Upper lobe of left lung (tissue), 6 donors: ENCODE measurements at places on chromosomes 16 and 17.

- H3K4me1 ChIP-seq: no peaks in the 10 kb centered on the region
- DNase-seq: no peak
- H3K36me3 ChIP-seq: no peaks in the 10 kb centered on the region
- H3K27me3 ChIP-seq: no peaks in the 10 kb centered on the region
- H3K27ac ChIP-seq: no peak overlapping the region
These were observed 11.2 kb upstream of the CPSF4L start for GRCh38 chr17:73272906-73273218.

DNA sequence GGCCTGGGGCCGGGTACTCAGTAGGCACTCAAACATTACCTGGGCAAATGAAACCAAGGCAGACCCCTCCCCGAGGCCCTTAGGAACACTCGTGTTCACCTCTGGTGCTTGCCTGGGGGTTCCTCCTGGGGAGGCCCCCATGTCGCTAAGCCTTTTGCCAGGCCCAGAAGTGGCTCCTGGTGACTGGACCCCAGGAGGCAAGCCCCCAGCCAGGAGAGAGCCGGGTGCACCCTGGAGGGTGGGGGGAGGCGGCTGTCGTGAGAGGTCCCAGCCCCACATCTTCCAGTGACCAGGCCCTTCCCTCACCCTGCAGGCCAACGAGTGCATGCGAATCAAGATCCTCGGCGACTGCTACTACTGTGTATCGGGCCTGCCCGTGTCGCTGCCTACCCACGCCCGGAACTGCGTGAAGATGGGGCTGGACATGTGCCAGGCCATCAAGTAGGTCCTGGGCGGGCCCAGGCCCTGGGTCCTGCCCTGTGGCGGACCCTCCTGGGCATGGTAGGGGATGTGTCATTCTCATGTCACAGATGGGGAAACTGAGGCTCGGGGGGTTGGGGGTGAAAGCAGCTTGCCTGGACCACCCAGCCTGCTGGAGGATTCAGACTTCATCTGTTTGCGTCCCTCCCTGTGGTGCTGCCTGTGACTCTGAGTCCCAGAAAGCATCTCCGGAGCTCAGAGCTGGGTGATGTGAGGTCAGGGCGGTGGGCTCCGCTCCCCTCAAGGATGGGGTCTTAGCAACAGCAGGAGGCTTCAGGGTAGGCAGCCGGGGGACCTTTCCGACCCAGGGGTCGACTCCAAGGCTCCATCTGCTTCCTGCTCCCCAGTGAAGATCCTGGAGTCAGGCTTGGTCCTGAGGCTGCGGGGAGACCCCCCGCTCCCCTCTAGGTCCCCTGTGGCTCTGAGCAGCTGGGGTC lies 32.5 kb downstream of the ADCY7 start:
- no peaks in the 10 kb centered on the region for H3K27me3 ChIP-seq
- peak; percentile 66 for DNase-seq
- peaks cover 7% of the 10 kb centered on the region for H3K4me1 ChIP-seq
- H3K27ac ChIP-seq: no peak overlapping the region
- peaks cover 23% of the 10 kb centered on the region for H3K36me3 ChIP-seq

GRCh38 chr16:58815181-58815888 lies 81.2 kb upstream of the GOT2 start:
- no peaks in the 10 kb centered on the region for H3K4me1 ChIP-seq
- no peak for DNase-seq
- no peak overlapping the region for H3K4me3 ChIP-seq
- H3K27me3 ChIP-seq: no peaks in the 10 kb centered on the region
- no peaks in the 10 kb centered on the region for H3K36me3 ChIP-seq
- no peak overlapping the region for H3K27ac ChIP-seq

GRCh38 chr17:67624886-67625656 lies 92.7 kb upstream of the NOL11 start:
- no peak for DNase-seq
- no peak overlapping the region for H3K4me3 ChIP-seq
- H3K36me3 ChIP-seq: no peaks in the 10 kb centered on the region
- H3K27ac ChIP-seq: no peak overlapping the region
- H3K4me1 ChIP-seq: peaks cover 14% of the 10 kb centered on the region
- H3K27me3 ChIP-seq: no peaks in the 10 kb centered on the region

GRCh38 chr16:4381935-4382794 lies 10.5 kb downstream of the VASN start:
- peaks cover 30% of the 10 kb centered on the region for H3K4me1 ChIP-seq
- peaks cover 15% of the 10 kb centered on the region for H3K36me3 ChIP-seq
- peak overlapping the region; percentile 57 for H3K27ac ChIP-seq
- DNase-seq: no peak
- H3K27me3 ChIP-seq: no peaks in the 10 kb centered on the region
- H3K4me3 ChIP-seq: no peak overlapping the region

DNA sequence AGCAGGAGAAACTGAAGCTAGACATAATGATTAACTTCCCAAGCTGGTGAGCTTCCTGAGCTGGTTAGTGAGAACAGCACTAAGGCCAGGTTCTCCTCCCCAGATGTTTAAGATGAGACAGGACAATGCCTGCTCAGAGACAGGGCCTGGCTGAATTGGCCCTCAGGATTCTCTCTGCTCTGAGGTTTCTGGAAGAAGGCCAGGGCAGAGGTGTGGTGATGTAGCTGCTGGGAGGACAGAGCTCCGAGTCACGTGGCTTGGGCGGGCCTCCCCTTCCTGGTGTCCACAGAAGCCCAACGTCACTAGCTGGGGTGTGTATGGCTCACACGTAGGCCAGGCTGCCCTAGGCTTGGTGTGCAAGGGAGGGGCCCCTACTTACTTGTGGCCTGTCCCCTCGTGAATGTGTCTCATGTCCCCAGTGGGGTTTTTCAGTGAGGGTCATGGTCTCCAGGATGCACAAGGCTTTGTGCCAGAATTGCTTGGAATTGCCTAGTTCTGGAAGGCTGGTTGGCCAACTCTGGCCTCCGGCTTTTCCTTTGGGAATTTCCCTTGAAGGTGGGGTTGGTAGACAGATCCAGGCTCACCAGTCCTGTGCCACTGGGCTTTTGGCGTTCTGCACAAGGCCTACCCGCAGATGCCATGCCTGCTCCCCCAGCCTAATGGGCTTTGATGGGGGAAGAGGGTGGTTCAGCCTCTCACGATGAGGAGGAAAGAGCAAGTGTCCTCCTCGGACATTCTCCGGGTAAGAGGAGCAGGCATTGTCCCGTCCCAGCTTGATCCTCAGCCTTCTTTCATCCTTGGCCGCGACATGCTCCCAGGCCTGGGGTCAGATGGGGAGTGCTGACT lies 3.4 kb downstream of the NOD2 start:
- no peak overlapping the region for H3K4me3 ChIP-seq
- peaks cover 40% of the 10 kb centered on the region for H3K4me1 ChIP-seq
- no peaks in the 10 kb centered on the region for H3K27me3 ChIP-seq
- no peaks in the 10 kb centered on the region for H3K36me3 ChIP-seq
- peak; percentile 97 for DNase-seq

- H3K4me1 ChIP-seq: peaks cover 86% of the 10 kb centered on the region
- no peaks in the 10 kb centered on the region for H3K27me3 ChIP-seq
- no peaks in the 10 kb centered on the region for H3K36me3 ChIP-seq
- H3K4me3 ChIP-seq: no peak overlapping the region
These were observed 8.8 kb downstream of the GLIS2 start for GRCh38 chr16:4324492-4325252.

DNA sequence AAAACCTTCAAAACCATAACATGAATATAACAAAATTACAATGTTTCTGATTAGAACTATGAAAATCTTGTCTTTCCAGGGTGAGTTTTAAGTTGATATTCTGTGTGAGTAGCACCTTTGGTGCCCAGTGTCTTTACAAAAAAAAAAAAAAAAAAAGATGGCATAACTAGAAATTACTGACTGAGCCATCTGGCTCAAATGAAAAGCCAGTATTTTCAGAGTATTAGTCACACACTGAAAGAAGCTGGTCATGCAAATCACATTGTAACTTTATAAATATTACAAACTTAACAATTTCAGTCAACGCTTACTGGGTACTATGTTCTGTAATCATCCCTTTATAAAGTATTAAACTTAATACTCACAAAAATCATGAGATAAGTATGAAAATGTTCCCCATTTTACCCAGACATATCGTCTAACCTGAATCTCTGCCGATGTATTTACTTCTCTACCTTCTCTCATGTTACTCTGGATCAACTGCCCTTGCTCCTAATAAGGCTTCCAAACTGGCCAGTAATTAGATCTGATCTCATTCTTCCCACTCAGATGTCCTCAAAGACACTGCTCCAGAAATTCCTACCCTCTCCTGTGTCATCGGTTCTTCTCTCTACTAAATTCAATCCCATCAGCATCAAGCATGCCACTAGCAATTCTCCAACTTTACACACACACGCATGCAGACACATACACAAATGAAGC lies 25.4 kb downstream of the UBE2G1 start:
- DNase-seq: no peak
- H3K27ac ChIP-seq: no peak overlapping the region
- no peaks in the 10 kb centered on the region for H3K27me3 ChIP-seq
- H3K4me1 ChIP-seq: peaks cover 14% of the 10 kb centered on the region

- no peak for DNase-seq
- H3K4me1 ChIP-seq: peaks cover 8% of the 10 kb centered on the region
- no peaks in the 10 kb centered on the region for H3K27me3 ChIP-seq
- no peak overlapping the region for H3K27ac ChIP-seq
These were observed 49.1 kb upstream of the IL34 start for GRCh38 chr16:70597135-70597835.

DNA sequence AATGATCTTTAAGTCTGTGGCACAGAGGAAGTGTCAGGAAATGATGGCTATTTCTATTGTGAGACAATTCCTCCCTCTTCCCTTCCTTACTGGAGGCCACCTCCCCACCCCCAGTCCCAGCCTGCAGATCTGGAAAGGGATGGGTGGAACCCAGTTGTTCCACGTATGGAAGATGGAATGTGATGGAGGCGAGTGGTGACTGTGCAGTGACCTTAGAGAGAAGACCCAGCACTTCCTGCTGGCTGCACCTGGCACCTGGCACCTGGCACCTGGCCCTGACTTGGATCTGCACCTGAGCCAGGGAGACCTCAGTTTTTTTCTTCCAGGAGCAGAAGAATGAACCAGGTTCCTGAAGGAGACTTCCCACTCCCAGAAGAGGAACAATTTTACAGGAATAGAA lies 33.0 kb upstream of the TMC5 start:
- no peaks in the 10 kb centered on the region for H3K27me3 ChIP-seq
- no peaks in the 10 kb centered on the region for H3K36me3 ChIP-seq
- H3K27ac ChIP-seq: peak overlapping the region; percentile 74

GRCh38 chr17:81710514-81711308 lies 1.4 kb upstream of the SLC25A10 start:
- peaks cover 18% of the 10 kb centered on the region for H3K36me3 ChIP-seq
- H3K4me3 ChIP-seq: peak overlapping the region; percentile 99
- DNase-seq: peak; percentile 49
- H3K27ac ChIP-seq: no peak overlapping the region

- H3K36me3 ChIP-seq: no peaks in the 10 kb centered on the region
- H3K27me3 ChIP-seq: no peaks in the 10 kb centered on the region
- no peak for DNase-seq
- H3K27ac ChIP-seq: no peak overlapping the region
- H3K4me1 ChIP-seq: no peaks in the 10 kb centered on the region
- peak overlapping the region; percentile 15 for H3K4me3 ChIP-seq
These were observed 348.7 kb upstream of the TNRC6C start for GRCh38 chr17:77609553-77610517.

DNA sequence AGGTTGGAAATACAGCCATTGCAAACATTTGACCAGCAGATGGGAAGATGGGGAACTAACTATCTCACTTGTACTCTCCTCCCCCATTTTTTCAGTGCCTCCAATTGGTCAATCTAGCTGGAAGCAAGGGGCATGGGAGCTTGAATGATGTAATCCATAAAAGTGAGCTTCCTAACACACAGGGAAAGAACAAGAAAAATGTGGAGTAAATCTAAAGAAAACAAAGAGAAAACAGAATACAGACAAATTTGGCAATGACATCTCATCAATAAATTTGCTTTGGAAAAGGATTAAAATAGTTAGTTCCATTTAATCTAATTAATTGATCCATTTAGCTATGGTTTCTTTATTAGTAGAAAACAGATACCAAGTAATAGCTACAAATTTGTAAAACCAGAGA lies 592.6 kb upstream of the SOX9 start:
- no peak overlapping the region for H3K27ac ChIP-seq
- H3K4me1 ChIP-seq: no peaks in the 10 kb centered on the region
- no peaks in the 10 kb centered on the region for H3K27me3 ChIP-seq
- DNase-seq: no peak

DNA sequence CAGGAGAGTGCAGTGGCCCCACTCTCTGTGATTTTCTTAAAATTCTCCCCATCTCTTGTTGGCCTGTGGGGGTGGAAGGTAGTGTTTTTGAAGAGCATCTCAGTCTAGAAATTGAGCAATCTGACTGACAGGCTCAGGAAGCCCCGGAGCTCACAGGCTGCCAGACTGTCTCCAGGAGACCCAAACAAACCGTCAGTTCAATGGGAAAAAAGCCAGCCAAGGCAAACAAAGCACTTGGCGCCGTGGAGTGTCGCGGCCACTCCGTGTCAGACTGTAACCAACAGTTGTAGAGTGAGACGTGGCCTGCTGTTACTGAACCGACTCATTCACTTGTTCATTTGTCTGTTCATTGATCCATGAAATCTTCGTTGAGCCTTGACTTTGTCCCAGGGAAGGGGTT lies 33.7 kb downstream of the RGS9 start:
- DNase-seq: peak; percentile 57
- H3K36me3 ChIP-seq: no peaks in the 10 kb centered on the region
- no peaks in the 10 kb centered on the region for H3K27me3 ChIP-seq
- H3K4me3 ChIP-seq: no peak overlapping the region
- peak overlapping the region; percentile 49 for H3K27ac ChIP-seq

DNA sequence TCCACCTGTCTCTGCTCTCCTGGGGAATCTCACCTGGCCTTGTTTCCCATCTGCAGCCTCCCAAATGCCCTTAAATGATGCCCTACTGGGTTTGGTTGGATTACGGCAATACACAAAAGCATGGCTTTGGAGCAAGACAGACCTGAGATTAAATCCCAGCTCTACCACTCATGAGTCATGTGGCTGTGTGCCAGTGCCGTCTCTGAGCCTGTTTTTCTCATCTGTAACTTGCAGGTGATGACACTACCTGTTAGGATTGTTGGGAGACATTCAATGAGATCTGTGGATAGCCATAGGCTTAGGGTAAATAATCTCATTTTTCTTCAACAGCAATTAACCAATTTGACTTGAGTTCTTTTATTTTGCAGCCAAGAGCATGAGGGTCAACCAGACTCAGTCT lies 240.3 kb downstream of the MAF start:
- H3K27me3 ChIP-seq: no peaks in the 10 kb centered on the region
- no peak overlapping the region for H3K27ac ChIP-seq
- no peak for DNase-seq
- H3K4me3 ChIP-seq: no peak overlapping the region
- no peaks in the 10 kb centered on the region for H3K36me3 ChIP-seq

GRCh38 chr17:32483451-32484019 lies 3.3 kb upstream of the CDK5R1 start:
- H3K27ac ChIP-seq: peak overlapping the region; percentile 0
- H3K36me3 ChIP-seq: peaks cover 41% of the 10 kb centered on the region
- no peak overlapping the region for H3K4me3 ChIP-seq
- H3K27me3 ChIP-seq: no peaks in the 10 kb centered on the region

DNA sequence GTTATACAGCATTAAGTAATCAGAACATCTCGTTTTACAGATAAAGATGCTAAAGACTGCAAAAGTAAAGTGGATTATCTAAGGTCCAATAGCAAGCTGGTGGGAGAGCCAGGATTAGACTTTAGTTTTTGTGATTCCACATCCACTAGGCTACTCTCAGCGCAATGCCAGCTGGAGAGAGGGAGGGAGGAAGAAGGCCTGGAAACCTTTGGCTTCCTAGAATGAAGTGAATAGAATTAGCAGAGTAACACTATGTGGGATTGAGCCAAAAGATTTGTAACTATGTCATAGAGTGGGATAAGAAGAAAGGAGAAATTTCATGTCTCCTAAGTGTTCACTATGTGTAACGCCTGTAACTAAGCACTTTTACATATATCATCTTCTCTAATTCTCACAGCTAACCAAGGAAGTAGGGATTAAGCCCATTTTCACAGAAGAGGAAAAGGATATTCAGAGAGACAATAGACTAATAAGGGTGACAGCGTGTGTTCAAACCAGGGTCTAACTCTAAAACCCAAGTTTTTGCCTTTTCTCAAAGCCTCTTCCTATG lies 25.4 kb upstream of the NSRP1 start:
- no peaks in the 10 kb centered on the region for H3K36me3 ChIP-seq
- H3K4me3 ChIP-seq: no peak overlapping the region
